ENCODE measurements at places on chromosomes 6 and 20.

GRCh38 chr6:42509765-42510164 lies 54.1 kb upstream of the UBR2 start:
- no peak for DNase-seq

GRCh38 chr6:47440719-47441118 lies 36.9 kb upstream of the CD2AP start:
- DNase-seq, result no peak

DNA sequence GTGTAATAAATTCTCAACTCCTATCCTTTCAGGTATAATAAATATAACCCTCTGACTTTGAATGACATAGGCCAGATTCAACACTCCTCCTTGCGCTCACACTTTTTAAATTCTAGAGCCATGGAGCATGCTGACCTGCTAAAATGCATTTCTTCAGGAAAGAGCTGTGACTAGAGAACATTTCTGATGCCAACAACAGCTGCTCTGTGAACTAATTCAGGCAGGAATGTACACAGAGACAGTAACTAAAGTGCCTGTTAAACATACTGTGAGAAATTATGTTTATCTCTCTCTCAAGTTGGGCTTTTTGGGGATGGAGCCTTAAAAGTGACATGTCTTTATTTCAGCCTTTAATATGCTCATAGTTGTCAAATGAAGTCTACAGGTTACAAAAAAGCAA lies 8.3 kb downstream of the NHSL1 start:
- no peak for DNase-seq

DNA sequence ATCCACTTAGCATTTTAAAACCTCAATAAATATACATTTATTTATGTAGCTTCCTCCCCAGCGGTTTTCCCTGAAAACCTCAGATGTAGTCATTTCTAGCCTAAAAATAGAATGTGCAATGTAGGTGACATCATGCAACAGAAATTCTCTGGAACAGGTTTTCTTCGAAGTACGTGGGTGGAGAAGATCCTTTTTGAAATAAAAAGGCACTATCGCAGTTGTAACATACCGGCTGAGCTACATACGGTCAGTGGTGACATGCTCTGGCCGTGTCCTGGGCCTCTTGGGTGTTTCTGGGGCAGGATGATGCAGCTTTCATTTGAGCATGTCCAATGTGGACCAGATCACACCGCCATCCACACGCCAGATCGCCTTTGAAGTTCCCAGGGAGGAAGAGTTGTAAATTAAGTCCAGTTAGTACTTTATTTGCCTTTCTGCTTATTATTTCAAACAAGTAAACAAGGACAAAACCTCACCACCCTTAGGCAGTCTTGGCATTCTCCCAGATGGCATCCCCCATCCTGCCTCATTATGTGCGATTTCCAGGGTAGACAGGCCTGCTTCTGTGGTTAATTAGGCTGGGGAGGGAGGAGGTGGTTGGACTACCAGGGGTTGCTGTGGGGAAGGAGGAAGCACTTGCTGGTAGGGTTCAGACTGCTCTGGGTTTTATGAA lies 109.5 kb upstream of the CLDN20 start:
- no peak for DNase-seq

- no peak for DNase-seq
Measured at GRCh38 chr6:117441824-117442264, 16.1 kb upstream of the ROS1 start.

DNA sequence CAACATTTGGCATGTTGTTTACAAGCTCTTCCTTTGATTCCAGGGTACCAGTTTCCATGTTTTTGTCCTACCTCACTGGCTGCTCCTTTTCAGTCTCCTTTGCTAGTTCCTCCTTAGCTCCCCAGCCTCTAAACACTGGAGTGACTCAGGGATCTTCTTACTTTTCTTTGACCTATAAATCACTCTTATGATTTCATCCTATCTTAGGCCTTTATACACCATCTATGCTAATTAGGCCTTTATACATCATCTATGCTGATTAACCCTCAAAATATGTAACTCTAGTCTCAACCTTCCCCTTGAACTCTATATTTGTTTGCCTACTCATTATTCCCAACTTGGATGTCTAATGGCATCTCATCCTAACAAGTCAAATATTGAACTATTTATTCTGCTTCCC lies 9.5 kb downstream of the TMEM30A start:
- DNase-seq, result no peak

GRCh38 chr6:38773338-38773737 lies 58.2 kb downstream of the DNAH8 start:
- no peak for DNase-seq

- DNase-seq, result no peak
Measured at GRCh38 chr6:139588076-139588639, 213.7 kb upstream of the CITED2 start.

DNA sequence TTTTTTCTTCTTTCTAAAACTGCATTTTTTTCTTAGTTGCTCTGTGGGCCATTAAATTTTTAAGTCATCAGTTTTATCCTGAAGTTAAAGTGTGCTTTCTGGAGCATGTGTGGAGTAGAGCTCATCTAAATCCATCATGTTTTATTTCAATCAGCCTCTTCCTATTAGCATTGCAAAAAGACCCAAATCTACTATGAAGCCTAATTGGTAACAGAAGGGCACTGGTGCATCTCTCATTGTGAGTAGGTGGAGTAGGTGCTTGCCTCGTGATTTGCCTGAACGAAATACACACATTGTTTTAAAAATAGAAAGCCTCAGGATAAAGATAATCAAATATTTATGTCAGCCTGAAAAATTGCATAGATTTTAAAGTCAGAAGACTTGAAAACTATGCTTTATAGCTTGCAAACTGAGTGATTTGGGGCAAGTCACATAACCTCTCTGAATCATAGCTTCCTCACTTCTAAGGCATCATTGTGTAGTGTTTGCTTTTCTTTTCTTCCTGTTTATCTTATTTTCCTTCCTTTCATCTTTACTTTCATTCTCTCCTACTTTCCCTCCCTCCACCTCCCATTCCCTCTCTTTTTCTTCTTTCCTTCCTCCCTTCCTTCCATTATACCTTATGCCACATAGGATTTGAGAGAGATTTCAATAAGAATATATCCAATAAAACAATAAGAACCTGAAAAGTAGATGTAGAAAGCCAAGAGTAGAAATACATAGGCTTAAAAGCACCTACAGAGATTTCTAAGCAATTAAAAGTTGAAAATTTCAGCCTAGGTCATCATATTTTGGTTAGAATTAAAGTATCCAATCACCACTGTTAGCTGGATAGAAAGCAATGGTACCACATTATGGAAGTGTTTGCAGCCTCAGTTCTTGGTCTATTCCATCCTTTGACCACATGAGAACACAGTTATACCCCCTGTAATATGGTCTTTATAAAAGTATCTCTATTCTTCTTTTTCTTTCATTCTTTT lies 49.6 kb upstream of the RNF146 start:
- no peak for DNase-seq

GRCh38 chr6:149032599-149033405 lies 284.7 kb upstream of the TAB2 start:
- DNase-seq, result peak; percentile 36

- no peak for DNase-seq
Measured at GRCh38 chr6:82022614-82023129, 224.9 kb downstream of the IBTK start.

- DNase-seq, result no peak
Measured at GRCh38 chr6:71396410-71396801, 107.8 kb downstream of the OGFRL1 start.

DNA sequence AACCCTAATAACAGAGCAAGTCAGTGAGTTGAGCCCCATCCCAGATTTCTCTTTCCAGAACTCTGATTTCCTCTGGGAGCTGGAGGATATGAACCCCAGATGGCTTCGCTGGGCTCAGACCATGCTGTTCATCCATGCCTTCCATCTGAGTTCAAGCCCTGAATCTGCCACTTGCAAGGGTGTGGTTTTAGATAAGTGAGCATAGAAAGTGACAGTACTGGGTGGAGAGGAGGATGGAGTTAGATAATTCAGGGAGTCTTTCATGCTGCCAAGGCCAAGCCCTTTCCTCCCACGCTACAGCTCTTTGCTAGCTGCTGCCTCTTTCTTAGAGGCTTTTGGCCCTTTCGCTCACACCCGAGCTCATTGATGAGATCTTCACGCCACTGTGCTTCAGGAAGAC lies 57.2 kb upstream of the MAFB start:
- no peak for DNase-seq

DNA sequence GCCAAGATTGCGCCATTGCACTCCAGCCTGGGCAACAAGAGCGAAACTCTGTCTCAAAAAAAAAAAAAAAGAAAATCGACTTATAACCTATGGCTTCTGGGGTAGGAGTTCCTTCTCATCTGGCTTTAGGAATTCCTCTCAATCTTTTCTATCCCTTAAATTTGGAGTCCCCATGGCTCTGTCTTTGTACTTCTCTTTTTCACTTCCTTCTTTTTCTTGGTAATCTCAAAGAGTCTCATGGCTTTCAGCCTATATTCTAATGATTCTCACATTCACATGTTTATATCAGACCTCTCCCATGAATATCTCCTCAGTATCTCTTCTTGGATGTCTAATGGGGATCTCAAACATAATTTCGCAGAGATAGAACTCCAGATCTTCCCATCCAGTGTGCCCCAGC lies 42.8 kb upstream of the RALGAPA2 start:
- DNase-seq, result no peak

DNA sequence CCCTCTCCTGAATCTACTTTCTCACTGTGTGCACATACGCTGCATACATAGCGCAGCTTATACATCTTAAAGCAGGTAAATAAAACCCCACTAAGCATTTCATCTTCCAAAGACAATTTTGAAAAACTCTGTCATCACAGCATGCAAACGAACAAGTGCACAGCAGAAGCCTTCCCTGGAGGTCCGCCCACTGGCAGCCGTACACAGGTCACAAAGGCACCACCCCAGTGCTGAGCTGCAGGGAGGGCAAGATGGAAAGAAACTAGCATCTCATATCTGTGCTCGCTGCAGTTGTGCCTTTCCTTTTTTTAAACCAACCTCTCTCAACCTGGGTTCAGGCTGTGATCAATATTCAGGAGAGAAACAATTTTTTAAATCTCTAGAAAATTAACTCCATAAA lies 73.3 kb downstream of the HUS1B start:
- DNase-seq, result no peak

DNA sequence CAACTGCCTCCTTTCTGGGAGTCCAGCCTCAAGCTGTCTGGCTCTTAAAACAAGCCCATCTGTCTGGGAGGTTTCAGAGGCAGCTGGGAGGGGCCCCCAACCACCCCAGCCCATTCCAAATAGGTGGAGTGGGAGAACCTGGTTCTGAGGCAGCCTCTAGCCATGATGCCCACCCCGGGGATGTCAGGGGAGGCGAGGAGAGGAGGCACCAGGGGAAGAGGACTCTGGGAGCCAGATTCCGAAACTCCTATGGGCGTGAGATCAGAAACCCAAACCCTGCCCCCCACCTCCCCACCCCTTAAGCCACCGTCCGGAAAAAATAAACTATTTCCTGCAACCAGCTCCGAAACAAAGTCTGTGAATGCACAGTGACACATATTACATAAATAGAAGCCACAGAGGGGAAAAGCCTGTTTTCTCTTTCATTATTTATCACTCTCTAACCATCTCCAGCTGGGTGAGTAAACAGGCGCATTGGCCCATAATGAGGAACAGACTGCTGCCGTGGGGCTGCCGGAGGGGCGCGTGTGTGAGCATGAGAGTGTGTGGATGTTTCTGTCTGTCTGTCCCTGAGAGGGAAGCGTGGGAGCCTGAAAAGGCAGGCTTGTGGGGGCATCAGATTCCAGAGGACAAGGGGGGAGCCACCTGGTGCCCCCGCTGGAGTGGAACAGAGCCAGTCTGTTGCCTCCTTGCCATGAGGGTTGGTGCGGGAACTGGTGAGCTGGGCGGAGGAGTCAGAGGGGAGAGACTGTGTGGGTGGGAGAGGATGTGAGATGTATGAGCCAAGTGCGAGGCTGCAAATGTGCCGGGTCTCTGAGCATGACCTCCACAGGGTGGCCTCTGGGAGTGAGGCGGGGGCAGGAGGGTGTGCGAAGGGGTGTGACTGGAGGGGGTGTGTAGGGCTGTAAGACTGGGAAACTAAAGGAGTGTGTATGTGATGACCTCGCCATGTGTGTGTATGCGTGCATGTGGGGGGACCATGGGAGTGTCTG lies 14.3 kb upstream of the FOXP4 start:
- DNase-seq, result peak; percentile 41

- DNase-seq, result peak; percentile 34
Measured at GRCh38 chr6:159151266-159151855, 17.8 kb upstream of the FNDC1 start.
